Motor neuron (in vitro differentiated cells): ENCODE measurements at places on chromosomes 2 and 18.

DNA sequence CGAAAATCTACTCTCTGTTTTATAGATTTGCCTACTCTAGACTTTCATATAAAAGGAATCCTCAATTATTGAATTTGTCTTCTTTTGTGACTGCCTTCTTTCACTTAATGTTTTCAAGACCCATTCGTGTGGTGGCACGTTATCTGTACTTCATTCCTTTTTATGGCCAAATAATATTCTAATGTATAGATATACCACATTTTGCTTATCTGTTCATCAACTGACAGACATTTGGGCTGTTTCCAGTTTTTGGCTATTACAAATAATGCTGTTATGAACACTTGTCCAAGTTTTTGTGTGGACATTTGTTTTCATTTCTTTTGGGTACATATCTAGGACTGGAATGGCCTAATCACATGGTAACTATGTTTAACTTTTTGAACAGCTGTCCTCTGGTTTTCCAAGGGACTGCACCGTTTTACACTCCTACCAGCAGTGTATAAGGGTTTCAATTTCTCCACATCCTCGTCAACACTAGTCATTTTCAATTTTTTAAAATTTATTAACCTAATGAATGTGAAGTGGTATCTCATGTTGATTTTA lies 9.3 kb upstream of the NPAS2 start:
- ATAC-seq = no peak

- ATAC-seq = no peak
Measured at GRCh38 chr2:98896416-98896815, 39.6 kb downstream of the CRACDL start.

GRCh38 chr2:122136056-122136455 lies 380.6 kb downstream of the TSN start:
- ATAC-seq = no peak

DNA sequence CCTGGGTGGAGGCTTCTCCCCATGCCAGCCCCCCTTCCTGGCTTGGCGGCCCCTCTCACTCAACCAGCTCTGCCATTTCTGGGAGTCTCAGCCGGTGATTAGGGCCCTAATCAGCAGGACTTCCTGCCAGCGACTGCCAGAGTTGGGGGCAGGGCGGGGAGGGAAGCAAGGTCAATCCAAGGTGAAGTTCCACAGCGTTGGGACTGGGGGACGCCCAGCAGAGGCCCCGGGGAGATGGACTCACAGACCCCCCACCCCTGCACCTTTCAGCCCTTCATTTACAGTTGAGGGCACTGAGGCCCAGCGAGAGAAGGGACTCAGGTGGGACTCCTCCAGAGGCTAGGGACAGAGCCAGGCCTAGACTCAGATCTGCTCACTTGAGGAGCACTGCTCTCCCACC lies 65.3 kb downstream of the TNS1 start:
- ATAC-seq = no peak

- ATAC-seq = peak; percentile 87
Measured at GRCh38 chr2:156157670-156158069, 174.9 kb downstream of the NR4A2 start.

DNA sequence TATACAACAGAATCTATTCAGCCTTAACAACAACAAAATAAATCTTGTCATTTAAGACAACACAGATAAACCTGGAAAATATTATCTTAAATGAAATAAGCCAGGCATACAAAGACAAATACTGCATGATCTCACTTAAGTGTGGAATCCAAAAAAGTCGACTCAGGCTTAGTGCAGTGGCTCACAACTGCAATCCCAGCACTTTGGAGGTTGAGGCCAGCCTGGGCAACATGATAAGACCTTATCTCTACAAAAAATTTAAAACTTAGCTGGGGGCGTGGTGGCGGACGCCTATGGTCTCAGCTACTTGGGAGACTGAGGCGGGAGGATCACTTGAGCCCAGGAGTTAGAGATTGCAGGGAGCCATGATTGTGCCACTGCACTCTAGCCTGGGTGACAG lies 75.2 kb upstream of the RNU4ATAC start:
- no peak for ATAC-seq
